ENCODE measurements at places on chromosomes 5 and 9.

DNA sequence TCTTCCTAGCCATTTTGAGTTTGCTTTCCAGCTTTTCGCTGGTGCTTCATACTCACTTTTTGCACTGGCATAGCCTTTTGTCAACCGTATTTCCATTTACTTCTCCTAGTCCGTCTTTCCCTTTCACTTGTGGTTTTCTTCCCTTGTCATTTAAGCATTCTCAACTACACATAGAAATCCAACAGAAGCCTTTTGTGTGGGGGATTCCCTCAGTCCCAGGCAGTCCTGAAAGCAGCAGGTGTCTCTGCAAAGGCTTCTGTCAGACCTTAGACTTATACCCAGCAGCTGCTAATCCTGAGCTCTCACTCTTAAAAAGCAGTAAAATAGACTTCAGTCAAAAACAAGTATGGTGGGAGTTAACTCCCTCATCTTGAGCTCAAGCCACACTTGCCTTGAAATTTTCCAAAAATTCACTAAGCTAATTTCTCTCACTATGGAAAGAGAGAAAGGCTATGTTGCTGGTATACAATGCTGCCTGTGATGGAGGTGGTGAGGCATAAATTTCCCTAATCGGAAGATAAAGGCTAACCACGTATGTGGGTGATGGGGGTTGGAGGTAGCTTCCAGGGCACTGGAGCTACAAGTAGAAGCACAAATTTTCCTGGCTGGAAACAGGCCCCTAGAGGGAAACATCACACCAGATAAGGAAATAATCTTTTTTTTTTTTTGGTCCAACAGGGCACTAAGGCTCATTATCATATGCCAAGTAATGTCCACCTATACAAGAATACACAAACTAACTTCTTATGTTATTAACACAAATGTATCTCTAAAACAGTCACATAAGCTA lies 34.8 kb upstream of the IFNK start:
- no peak for DNase-seq

DNA sequence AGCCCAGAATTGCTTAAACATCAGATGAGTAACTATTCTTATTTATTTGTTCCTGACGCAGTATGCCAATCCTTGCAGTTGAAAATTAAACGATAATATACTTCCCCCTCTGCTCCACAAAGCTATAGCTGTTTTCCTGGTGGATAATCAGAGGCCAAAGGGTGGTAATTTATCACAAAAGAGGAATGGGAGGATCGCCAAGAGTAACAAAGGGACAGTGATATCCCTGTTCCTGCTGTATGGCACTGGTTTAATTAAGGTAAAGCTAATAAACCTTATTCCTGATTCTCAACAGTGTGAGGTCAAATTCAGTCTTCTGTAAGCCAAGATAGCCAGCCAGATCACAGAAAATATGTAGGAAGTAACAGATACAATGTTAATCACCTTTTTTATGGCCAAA lies 33.4 kb upstream of the PTGER4 start:
- DNase-seq, result no peak

GRCh38 chr5:75566710-75567309 lies 44.4 kb upstream of the ANKDD1B start:
- peak; percentile 30 for DNase-seq

- no peak for DNase-seq
Measured at GRCh38 chr9:97636903-97637302, 3.3 kb downstream of the NCBP1 start.

DNA sequence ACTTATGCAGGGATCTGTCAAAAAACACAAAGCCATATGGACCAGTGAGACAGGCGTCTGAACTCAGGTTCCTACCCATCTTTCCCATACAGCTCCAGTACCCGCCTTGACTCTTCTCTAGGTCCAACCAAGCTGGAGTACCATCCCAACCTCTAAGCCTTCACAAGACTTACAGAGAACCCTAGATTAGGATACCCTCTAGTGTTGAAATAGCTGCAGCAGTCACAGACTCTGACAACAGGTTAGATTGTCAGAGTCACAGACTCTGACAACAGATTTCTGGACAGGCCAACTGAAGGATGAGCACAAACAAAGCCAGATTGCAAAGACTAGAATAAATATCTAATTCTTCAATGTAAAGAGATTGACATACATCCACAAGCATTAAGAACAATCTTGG lies 266.1 kb downstream of the GRIA1 start:
- DNase-seq, result no peak

- DNase-seq, result no peak
Measured at GRCh38 chr9:106478312-106478711, 384.7 kb upstream of the ZNF462 start.
